HepG2 (cell line): ENCODE measurements at places on chromosomes 7 and 10.
A peak's percentile ranks its signal among the peaks of the same experiment; 100 is the strongest.

DNA sequence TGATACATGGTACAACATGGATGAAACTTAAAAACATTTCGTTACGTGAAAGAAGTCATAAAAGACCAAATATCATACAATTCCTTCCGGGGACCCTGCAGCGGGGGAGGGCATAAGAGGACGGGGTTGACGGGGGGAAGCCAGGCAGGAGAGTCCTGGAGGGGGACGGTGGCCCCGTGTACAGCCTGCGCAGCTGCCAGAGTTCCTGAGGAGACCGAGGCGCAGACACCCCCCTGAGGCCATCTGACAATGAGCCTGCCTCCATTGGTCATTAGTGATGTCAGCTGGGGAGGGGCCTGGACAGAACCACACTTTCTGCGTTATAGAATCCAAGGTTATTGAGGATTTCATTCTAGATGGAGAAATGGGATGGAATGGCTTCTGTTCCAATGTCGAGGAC, 47.2 kb downstream of the PRKAG2 start:
- no peak for DNase-seq

GRCh38 chr10:42951486-42952251, 125.2 kb upstream of the RET start:
- no peak for DNase-seq

GRCh38 chr7:95502403-95502802, 16.7 kb downstream of the ASB4 start:
- DNase-seq: no peak

DNA sequence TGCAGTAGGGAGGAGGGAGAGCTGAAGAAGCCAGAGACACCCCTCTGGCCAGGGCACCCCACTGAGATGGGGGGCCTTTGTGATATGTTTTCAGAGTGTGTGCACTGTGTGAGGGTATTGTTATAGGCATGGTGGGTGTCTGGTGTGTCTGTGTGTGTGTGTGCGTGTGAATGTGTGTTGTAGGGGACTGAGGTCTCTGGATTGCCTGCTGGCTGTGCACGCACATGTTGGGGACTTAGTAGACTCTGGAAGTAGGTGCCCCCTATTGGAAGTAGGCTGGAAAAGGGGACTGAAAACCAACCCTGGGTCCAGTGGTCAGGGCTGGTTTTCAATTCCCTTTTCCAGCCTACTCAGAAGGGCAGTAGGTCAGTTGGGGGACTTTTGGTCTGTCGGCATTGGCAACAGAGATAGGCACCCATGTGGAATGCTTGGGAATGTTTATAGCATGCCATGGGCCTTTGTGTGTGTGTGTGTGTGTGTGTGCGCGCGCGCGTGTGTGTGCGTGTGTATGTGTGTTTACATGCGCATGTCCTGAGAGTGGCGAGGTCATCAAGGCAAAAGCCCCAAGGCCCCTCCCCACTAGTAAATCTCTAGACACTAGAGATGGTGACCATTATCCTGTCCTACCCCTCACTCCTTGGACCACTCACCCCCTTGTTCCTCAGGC, 78.8 kb downstream of the HIF1AN start:
- no peak for DNase-seq

DNA sequence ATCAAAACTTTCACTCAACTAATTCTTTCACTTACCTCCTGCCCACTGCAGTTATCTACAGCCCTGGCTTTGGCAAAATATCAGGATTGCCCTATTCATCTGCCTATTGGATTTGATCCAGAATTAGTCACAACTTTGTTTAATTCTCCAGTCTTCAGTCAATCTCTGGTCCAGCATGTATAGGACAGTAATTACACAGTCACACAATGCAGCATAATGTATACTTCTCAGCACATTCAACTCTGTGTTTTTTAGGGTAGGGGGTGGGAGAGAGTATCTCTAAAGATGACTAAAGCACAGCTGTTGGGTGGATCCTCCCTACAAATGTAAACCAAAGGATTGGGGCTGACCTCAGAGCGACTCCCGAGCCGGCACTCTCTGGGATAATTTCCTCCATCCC, 17.7 kb upstream of the NRP1 start:
- DNase-seq: no peak

DNA sequence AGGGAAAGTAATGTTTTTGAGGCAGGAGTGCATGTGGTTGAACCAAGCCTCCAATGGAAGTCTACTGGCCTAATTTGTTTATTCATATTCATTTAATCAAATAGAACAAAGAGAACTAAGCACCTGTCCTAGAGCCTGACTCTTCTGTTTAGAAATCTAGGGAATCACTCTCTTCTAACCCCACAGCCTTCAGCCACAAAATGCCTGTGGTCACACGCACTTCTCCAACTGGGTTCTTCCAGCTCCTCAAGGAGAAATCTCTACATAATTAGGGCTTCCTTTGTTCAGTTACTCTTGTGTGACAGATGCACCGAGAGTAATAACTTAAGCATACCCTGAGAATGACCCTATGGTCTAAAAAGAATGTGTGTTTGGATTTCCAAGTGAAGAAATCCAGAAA, 133.7 kb upstream of the NAMPT start:
- no peak for DNase-seq

DNA sequence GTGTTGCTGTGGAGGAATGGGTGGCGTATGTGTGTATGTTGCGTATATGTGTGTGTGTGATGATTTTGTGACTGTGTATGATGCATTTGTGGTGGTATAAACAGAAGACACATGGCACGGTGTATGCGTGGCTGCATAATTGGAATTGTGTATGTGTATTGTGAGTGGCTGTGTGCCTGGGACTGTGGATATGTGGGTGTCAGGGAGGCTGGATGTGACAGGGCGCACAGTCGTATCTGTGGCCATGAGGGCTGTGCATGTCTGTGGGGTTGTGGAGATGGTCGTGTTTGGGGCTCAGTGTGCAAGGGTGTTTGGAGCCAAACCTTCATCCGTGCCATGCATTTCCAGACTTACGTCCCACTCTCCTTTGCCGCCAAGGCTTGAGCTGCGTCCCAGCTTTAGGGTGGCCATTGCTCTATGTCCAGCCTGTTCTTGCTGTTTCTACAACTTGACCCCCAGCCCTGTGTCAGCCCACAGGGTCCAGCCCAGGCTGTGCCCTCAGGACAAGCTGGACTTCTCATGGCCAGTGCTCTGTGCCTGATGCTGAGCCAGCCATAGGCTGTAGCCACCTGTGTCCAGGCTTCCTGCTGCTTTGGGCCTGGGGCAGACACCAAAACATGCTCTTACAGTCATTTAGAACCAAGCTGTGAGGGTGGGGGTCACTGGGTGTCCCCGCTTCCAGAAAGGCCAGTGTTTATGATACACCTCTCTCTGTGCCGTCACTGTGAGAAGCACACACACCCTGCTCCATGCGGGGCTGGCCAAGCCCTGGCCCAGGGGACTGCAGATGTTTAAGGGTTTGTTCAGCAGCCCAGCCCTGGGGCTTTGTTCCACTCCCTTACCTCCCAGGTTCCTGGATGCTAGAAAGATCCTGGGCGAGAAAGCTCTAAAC, 127.6 kb downstream of the NEURL1 start:
- no peak for DNase-seq

DNA sequence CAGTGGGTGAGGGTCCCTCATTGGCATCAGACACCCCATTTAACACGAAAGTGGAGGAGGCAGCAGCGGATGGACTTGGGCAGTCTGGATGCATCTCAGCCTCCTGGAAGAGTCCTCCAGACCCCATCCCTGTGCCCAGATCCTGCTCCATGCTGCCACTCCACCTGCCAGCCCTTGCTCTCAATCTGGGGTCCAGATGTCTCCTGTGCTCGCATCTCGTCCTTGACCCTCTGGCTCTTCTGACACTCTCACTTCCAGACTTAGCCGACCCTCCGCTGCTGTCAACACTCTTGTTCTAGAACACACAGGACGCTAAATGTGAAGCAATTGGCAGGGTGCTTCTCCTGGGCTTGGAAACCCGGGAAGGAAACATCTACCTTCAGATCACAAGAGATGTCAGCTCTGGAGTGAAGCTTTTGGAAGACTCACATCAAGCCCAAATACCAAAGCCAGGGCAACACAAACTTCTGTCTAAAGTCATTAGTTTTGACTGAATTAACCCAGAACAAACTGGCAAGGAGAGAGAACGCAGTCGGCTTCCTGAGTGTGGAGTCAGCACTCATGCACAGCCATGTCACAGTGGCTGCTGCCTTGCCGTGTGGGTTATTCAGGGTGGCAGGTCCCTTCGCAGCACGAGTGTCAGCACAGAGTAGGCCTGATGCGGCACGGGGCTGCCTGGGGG, 379.1 kb downstream of the TCERG1L start:
- DNase-seq: no peak

DNA sequence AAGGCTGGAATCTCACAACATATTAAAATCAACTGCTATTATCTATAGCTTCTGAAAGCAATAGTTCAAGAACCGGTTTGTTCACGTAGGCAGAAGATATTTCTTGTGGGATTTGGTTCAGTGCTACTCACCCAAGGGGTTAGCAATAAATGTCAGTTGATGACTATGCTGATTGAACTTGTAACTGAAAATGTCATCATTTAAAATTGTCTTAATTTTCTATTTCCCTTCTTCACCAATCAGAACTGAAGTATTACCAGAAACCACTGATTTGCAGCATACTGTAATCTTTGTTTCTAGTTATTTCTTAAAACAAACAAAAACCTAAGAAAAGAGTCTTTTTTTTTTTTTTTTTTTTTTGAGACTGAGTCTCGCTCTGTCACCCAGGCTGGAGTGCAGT, 46.1 kb downstream of the CPEB3 start:
- no peak for DNase-seq

- no peak for DNase-seq
These were observed 40.5 kb upstream of the CDK6 start for GRCh38 chr7:92876836-92877235.

DNA sequence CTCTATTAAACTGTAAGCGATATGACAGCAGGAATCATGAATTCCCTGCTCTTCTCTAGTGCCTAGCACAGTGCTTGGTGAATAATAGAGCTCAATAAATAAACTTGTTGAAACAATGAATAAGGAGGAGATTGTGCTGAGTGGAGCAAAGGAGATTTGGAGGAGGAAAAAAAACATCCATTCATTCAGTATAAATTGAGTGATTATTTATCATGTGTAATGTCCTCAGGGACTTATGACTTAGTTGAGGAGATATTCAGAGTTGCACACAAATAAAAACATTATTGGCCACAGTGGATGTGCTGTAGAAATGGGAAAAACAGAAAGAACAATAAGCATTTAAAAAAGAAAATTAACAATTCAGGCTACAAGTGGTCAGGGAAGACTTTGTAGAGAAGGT, 125.7 kb downstream of the FOXP2 start:
- no peak for DNase-seq

- DNase-seq: no peak
These were observed 27.7 kb downstream of the GBX1 start for GRCh38 chr7:151139791-151140190.

DNA sequence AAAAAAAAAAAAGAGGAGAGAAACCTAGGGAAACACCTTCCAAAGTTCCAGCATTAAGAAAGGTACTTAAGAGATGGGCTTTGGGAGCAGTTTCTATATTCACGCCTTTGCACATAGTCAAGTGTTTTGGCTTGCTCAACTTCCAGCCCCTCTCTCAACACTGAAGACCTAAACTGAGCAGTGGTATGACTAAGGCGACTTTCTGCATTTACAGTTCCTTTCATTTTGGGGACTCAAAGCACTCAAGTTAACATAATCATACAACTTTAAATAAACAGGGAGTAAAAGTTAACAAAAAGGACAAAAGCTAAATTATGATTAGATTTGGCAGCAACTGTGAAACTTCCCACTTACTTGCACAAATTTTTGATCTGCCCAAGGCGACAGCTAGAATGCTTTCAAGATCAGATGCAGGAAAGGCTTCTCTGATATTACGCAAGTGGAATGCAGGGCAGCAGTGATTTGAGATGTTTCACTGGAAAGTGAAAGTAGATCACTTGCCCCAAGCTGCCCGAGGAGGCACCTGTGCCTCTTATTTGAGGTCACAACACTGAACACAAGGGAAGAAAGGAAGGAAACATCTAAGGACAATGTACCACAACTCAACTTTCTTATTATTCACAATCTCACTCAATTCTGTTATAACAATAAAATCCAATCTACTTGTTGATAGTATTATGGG, 199.5 kb downstream of the SKAP2 start:
- no peak for DNase-seq

DNA sequence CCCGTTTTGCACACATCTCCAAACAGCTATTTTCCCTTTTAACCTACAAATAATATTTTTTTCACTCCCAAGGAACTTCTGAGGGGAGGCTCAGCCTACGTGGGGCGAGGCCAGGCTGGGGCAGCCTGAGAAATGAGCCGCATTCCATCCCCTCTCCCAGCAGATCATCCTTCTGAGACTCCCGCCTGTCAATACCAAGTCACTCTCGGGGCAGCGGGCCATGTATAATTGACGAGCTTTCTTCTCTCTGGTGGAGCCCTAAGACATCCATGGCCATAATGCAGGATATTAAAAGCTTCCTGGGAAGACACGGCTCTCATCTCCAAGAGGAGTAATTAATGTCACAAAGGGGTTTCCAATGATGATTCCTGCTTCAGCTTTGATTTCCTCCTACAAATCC, 37.8 kb upstream of the CHST15 start:
- DNase-seq: no peak

- no peak for DNase-seq
These were observed 101.6 kb upstream of the FAM171A1 start for GRCh38 chr10:15472431-15473395.

- peak; percentile 23 for DNase-seq
These were observed 1.7 kb upstream of the GIMAP8 start for GRCh38 chr7:150448789-150449147.

- DNase-seq: no peak
These were observed 161.5 kb upstream of the SH2B2 start for GRCh38 chr7:102125127-102125596.

DNA sequence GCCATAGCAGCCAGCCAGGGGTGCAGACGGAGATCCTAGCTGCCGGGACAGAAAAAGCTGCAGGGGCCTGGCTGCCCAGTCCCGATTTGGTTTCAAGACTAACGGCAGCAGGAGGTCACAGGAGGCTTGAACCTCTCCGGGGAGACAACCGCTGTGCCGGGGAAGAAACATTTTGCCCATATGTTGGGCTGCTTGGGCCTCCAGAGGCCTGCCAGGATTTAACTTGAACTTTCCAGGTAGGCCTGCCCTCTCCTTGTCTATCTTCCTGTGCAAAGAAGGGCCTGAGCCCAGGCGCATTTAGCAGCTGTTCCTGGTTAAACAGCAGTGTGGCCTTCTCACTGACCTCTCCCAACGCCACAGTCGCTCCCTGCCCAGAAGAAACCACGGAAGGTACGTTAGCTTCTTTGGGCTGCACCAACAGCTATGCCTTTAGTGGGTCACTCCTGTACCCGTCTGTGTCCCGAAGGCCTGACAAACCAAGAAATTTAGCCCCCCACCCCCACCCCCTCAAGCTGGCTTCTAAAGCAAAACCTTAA, 17.1 kb upstream of the PTF1A start:
- DNase-seq: no peak

GRCh38 chr10:15444105-15445005, 73.3 kb upstream of the FAM171A1 start:
- DNase-seq: no peak

GRCh38 chr7:151143261-151144015, 24.1 kb downstream of the GBX1 start:
- no peak for DNase-seq

GRCh38 chr7:47283497-47284131, 298.3 kb downstream of the TNS3 start:
- peak; percentile 84 for DNase-seq

GRCh38 chr7:129006636-129007414, 48.1 kb downstream of the TNPO3 start:
- no peak for DNase-seq
